ENCODE measurements at places on chromosomes 4 and X.

- no peak for DNase-seq
Observed at GRCh38 chr4:87511500-87511899, 17.7 kb downstream of the SPARCL1 start.

DNA sequence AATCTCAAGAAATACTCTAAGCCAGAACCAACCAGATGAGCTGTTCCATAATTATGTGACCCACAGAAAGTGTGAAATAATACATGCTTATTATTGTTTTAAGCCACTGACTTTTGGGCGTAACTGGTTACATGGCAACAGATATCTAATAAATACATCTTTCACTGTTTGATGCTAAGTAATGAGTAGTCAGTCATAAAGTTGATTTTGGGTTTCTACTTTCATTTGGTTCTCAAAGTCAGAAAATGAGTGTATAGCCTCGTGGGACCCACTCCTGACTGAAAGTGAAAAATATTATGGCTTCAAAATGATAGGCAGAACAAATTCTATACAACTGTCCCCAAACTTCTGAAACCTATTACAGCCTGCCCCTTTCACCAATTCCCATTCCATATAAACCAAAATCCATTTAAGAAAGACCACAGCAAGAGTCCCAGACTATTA is 88.0 kb upstream of the CBR4 start:
- DNase-seq, result no peak

GRCh38 chr4:151407466-151408379 is 1.3 kb upstream of the FHIP1A start:
- DNase-seq, result peak; percentile 38

DNA sequence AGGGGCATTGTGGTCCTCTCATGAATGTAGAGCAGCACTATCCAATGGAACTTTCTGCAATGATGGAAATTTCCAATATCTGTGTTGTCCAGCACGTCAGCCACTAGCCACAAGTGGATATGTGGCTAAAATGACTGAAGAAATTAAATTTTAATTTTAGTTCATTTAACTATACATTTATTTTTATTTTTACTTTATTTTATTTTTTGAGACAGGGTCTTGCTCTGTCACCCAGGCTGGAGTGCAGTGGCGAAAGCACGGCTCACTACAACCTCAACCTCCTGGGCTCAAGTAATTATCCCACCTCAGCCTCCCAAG is 13.3 kb upstream of the RBBP7 start:
- no peak for DNase-seq

DNA sequence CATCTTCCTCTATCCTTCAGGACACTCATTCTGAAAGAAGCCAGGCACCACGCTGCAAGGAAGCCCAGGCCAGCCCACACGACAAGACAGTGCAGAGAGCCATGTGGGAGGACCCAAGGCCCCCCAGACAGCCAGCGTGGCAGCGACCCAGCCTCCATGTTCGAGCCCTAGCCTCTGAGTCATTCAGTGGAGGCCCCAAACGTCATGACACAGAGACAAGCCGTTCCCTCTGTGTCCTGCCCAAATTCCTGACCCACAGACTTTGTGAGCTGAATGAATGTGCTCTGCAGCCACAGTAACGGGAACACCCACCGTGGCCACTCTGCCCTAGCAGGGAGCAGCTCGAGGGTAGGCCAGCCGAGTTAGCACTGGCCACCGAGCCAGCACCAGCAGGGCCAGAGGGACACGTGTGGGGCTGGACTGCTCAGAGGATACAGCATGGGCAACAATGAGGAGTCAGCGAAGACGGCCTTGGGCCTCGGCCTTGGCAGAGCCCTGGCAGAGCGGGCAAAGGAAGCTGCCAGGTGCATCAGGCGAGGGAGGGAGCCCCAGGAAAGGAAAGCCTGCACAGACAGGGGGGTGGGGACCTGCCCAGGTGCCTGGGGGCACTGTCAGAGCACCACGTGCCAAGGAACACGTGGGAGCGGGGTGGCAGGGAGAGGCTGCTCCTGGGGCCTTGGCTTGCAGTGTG is 8.6 kb downstream of the BLOC1S4 start:
- DNase-seq, result no peak

GRCh38 chr4:38800961-38801450 is 3.6 kb downstream of the TLR1 start:
- DNase-seq, result no peak

DNA sequence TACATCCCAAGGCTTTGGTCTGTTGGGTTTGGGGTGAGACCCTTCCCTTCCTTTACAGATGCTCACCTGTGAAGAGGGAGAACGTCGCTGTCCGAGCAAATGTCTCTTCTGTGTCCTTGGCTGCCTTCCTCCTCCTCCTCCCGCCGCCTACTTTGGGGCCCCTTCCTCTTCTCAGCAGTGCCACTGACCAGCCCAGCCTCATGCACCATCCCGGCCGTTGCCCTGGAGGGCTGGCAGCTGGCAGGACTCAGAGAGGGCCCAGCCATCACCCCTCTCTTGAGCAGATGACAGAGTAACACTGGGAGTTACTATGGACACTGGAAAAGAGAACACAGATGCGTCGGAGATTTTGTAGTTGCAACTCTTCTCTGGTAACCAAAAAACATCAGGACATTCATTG is 68.2 kb downstream of the TRMT44 start:
- no peak for DNase-seq

DNA sequence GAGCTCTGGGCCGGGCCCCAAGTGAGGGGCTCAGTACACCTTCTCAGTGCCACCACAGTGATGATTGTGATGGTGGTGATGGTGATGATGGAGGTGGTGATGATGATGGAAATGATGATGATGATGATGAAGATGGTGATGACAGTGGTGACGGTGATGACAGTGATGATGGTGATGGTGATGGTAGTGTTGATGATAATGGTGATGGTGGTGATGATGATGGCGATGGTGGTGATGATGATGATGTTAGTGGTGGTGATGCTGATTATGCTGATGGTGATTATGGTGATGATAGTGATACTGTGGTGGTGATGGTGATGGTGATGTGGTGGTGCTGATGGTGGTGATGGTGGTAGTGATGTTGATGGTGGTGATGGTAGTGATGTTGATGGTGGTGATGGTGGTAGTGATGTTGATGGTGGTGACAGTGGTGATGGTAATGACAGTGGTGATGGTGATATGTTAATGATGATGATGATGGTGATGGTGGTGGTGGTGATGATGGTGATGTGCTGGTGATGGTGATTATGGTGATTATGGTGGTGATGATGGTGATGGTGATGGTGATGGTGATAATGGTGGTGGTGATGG is 29.9 kb downstream of the HMX1 start:
- DNase-seq, result no peak

- no peak for DNase-seq
Observed at GRCh38 chr4:56164907-56165306, 216.2 kb downstream of the CEP135 start.

DNA sequence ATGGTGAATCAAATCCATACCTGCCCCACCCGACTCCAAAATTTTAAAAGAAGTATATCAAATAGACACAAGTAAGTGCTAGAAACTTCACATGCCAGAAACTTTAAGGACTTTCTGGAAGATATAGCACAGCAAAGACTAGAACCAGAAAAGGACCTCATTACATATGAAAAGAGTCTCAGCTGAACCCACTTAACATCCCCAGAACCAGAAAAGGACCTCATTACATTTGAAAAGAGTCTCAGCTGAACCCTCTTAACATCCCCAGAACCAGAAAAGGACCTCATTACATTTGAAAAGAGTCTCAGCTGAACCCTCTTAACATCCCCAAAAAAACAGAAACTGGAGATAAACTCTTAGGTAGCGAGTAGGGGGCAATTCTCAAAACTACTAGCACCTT is 32.3 kb downstream of the STPG2 start:
- no peak for DNase-seq

DNA sequence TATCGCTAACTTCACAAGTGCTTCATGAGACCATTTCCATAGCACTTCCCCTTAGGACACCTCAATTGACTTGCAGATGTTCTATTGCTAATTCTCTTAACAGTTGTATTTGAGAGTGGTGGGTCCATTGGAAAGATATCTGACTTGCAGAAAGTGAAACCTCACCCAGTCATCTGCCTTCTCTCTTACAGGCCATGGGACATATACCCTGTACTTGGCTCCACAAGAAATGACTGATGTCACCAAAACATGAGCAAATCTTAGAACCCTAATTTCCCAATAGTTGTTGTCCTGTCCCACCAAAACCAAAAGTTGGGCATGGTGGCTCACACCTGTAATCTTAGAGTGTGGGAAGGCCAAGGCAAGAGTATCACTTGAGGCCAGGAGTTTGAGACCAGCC is 101.9 kb upstream of the MAML3 start:
- no peak for DNase-seq

- DNase-seq, result no peak
Observed at GRCh38 chrX:150712619-150713018, 19.4 kb downstream of the MTMR1 start.

DNA sequence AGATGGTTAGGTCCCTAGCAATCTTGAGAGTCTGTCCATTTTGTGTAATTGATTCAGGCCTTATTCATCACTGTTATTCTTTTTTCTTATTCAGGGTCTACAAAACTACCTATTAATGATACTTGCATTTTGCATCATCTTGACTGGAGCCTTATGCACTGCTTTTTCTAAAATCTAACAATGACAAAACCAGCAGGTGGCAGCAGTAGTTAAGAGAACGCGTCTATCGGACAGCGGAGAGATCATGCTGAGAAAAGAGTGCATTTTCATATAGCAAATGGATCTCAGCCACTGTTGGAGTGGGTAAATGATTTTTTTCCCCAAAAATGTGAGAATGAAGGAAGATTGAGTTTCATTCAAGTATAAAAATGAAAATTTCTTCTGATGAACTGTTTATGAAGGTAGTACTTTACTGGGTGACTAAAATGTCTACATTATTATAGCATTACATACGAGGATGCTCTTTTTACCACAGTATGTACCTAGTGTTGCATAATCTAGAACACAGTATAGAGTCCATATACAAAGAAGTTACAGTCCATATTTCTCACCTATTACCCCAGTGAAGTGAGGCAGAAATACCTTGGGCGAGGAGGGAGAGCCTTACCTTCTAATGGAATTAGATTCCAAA is 43.2 kb downstream of the TMEM144 start:
- peak; percentile 85 for DNase-seq

- peak; percentile 5 for DNase-seq
Observed at GRCh38 chrX:112761242-112762207, 79.1 kb downstream of the AMOT start.

GRCh38 chrX:110284159-110284558 is 33.7 kb downstream of the AMMECR1 start:
- no peak for DNase-seq

DNA sequence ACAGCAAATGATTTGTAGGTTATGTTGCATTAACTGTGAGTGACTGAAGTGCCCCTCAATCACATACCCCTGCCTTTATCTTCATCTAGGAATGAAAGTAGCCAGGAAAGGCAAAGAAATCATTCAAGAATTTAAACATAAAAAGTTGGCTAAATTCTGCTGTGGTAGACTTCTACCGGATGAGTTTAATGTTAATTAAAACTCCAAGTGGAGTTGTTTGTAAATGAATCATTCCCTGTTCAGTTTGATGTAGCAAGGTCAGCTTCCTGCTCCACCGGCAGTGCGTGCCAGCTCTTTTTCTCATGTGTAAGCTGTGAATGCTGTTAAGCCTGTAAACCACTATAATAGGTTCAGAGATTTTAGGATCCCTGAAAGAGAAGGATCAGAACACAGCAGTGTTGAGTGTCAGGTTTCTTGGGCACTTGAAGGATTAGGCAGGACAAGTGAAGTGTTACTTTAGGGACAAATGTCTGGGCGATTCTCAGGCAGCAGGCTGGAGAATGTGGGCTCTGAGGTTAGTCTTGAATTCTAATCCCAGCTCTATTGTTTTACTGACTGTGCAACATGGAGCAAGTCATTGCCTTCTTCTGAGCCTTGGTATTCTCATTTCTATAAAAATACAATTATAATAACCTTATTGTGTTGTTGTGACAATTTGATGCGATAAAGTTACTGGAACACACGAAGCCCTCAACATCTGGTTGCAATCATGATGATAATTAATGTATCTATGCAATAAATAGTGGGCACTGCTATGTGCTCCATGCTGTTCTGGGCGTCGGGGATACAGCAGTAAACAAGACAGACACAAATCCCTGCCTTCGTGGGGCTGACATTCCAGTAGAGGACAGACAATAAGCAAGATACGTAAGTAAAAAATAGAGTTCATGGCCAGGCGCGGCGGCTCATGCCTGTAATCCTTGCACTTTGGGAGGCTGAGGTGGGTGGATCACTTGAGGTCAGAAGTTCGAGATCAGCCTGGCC is 112.0 kb downstream of the SHROOM3 start:
- no peak for DNase-seq

DNA sequence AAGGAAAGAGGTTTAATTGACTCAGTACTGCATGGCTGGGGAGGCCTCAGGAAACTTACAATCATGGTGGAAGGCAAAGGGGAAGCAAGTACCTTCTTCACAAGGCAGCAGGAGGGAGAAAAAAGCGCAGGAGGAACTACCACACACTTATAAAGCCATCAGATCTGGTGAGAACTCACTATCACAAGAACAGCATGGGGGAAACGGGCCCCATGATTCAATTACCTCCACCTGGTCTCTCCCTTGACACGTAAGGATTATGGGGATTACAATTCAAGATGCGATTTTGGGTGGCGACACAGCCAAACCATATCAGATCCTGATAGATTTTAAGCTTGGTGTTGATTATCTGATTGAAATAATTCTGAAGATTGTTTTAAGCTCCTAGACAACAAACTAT is 218.7 kb downstream of the CBR4 start:
- no peak for DNase-seq

Measured in muscle of leg (tissue), 16 donors.